ENCODE measurements at places on chromosomes 5 and 9. TPM values are rescaled to one million over a fixed set of nuclear protein-coding genes. Genes with fewer than 3 reads are reported as not detected.

- DNase-seq: no peak
Observed at GRCh38 chr5:61051267-61051666, 106.3 kb downstream of the NDUFAF2 start.

GRCh38 chr9:98652302-98652701 lies 56.4 kb downstream of the GABBR2 start:
- no peak for DNase-seq

DNA sequence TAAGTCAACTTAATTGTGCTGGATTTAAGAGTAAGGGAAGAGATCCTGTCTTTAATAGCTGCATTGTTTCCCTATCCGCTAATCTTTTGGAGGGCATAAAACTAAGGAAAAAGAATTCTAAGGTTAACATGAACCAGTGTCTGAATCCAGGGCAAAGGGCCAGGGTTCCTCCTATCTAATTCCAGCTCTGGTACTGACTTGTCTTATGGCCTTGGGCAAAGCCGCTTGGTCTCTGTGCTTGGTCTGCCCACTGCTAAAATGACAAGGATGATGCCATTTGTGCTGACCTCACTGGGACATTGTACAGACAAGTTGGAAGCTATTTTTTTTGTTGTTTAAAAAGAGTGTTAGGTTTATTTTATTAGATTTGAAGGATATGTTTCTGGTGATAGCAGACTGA lies 334.7 kb upstream of the PIK3R1 start:
- no peak for DNase-seq

- DNase-seq: no peak
Observed at GRCh38 chr5:59557572-59557971, 336.0 kb downstream of the PDE4D start.

- DNase-seq: no peak
Observed at GRCh38 chr9:28781481-28781880, 1208.2 kb upstream of the C9orf72 start.

DNA sequence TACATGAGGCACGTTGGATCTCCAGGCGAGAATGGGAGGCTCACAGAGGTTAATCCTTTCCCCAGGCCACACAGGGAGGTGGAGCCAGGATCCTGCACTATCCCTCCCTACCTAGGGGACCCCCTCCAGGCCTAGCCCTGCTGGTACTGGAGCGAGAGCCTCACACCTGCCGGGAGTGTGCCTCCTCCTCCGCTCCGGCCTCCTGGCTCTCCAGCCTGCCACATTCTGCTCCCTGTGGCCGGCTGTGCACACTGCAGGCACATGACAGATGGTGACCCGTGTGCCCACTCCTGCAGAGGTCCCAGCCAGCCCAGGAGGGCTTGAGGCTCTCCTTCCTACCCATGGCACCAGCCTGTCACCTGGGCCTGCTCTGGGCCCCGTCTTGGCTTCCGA lies 93.4 kb downstream of the RXRA start:
- DNase-seq: no peak

DNA sequence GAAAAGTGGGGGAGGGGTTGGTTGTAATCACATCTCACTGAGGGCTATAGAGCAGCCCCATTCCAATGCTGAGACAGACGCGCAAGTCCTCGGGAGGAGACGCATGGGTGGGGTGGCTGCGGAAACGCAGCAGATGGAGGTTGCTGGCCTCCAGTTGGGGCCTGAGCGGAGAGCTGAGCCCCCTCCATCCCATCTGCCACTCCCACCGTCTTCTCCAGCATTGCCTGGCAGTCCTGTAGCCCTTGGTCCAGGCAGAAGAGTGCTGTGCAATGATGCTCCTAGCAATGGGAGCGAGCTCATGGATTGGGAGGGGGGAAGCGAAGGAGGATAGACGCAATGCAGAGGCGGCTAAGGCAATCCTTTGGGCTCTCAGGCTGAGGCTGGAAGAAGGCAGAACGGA lies 79.4 kb upstream of the GLRA1 start:
- no peak for DNase-seq

- no peak for DNase-seq
Observed at GRCh38 chr9:104556830-104557634, 11.9 kb upstream of the OR13C8 start.

- DNase-seq: no peak
Observed at GRCh38 chr5:5688194-5688924, 265.9 kb downstream of the ICE1 start.

DNA sequence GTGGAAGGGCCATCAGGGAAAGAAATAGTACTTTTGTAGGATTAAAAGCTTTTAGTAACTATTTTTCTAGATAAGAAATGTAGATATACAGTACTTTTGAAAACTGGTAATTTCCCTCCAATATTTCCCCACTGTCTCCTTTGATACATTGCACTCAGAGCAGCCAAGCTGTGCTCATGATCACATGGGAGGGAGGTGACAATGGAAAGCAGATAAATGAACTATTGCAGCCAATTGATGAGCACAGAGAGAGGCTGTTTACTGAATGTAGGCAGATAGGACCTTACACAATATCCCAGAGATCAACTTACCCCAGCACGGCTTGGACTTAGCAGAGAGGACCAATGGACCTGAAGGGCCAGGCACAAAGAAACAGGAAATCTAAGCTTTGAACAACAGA lies 178.0 kb upstream of the NREP start:
- no peak for DNase-seq

- DNase-seq: no peak
Observed at GRCh38 chr5:96447949-96448348, 14.9 kb upstream of the PCSK1 start.

- no peak for DNase-seq
Observed at GRCh38 chr5:131258733-131259132, 5.1 kb upstream of the CDC42SE2 start.

- no peak for DNase-seq
Observed at GRCh38 chr5:56737951-56738606, 77.3 kb upstream of the MAP3K1 start.

DNA sequence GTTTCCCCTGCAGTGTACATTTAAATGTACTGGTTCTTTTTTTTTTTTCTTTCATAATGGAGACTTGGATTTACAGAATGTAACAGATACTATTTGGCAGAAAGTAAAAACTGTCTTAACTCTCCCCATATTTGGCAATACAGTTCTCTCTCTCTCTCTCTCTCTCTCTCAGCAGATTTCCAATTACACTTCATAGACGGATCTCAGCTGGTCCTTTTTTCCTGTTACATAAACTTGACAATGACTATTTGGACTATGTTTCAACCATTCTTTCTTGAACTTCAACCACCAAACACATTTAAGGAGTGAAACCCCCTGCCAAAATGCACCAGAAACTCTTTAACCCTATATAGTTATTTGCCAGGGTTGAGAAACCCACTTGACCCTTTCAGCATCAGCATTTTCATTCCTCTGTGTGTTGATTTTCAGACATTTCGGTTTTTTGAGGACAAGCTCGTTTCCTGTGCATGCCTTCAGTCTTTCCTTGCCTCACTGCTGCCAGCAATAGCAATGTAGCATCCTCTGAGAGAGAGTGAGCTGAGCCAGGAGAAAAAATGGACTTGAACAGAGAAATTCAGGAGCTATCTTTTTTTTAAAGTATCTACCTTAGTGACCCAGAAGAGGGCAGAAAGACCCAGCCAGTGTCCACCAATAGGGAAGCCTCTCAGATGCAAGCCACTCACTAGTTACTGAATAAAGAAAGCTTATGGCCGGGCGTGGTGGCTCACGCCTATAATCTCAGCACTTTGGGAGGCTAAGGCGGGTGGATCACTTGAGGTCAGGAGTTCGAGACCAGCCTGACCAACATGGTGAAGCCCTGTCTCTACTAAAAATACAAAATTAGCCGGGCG lies 26.0 kb upstream of the GNA14 start:
- DNase-seq: no peak

DNA sequence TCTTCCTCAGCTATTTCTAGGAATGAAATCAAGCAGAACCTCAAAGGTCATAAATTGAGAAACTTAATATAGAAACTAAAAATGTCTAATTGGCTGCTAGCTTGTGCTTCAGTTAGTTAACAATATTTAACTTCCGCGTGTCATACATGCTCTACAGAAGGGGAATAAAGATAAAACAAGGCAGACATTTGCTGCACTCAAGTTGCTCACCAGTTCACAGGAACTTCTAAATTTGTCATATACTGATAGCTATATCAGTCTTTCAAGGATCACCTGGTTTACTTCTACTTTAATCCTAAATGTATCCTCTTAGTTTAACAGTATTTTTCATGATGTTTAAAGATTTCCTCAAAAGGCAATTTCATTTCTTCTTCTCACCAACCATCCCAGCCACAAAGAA lies 8.4 kb downstream of the CCNH start:
- no peak for DNase-seq

DNA sequence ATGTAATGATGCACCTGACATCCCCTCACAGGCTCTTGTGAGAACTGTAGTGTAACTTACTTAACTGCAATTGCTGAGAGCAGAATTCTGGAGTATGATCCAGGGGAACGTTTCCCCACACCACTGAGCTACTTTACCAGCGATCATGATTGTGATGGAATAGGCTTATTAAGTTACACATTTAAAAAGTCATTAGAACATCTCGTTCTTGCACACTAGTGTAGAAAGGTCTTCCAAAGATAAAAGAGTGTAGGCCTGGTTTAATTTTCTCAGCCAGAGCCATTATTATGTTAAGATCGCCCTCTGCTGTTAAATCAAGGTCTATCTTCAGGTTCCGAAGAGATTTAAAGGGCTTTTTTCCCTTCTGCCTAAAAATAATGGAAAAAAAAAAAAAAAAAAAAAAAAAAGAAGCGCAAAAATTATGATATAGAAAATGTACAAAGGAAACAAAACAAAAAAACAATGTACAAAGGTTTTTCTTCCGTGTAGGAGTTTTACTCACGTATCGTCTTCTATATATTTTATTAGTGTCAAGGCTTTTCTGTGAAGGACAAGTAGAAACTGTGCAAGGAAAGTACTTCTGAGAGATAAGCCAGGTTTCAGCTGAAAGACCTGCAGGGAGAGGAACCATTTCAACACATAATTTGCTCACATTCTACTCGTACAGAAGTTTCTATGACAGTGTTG lies 18.6 kb upstream of the MOB3B start:
- DNase-seq: no peak

IL3 gene
- not detected for total RNA-seq

STPG3 gene
- 0.58 TPM for total RNA-seq

FREM1 gene
- 3.0 TPM for total RNA-seq

HNRNPH1 gene
- total RNA-seq: 207 TPM

CRHBP gene
- 0.63 TPM for total RNA-seq

DAB2IP gene
- 50.7 TPM for total RNA-seq

PDLIM7 gene
- 54.4 TPM for total RNA-seq

C9orf153 gene
- 0.38 TPM for total RNA-seq

MUSK gene
- total RNA-seq: 1.5 TPM

CATSPER3 gene
- 0.49 TPM for total RNA-seq

LRRC14B gene
- 93.4 TPM for total RNA-seq
